ENCODE measurements at places on chromosomes 11 and 22. TPM values are rescaled to one million over a fixed set of nuclear protein-coding genes. Genes with fewer than 3 reads are reported as not detected.

MB gene
- total RNA-seq, result 0.41 TPM

PAMR1 gene
- 0.08 TPM for total RNA-seq

COMT gene
- total RNA-seq, result 114 TPM

OR52N4 gene
- total RNA-seq, result 0.37 TPM

LRRC10B gene
- total RNA-seq, result not detected

GRCh38 chr22:45009606-45010531 lies at the start of gene PHF21B:
PHF21B (minus strand) TSS chr22:45010005; CDS start chr22:45009549, 456 bp downstream.
- no peaks in the 10 kb centered on the region for H3K4me1 ChIP-seq
- peaks cover 1% of the 10 kb centered on the region for H3K27me3 ChIP-seq
- no peak within 1 kb of the TSS for H3K27ac ChIP-seq
- DNase-seq, result no peak

GRCh38 chr11:1406571-1407485 lies 17.1 kb downstream of the BRSK2 start:
- H3K4me1 ChIP-seq, result no peaks in the 10 kb centered on the region
- no peaks in the 10 kb centered on the region for H3K36me3 ChIP-seq
- no peak overlapping the region for H3K4me3 ChIP-seq
- DNase-seq, result no peak
- H3K27me3 ChIP-seq, result no peaks in the 10 kb centered on the region
- H3K27ac ChIP-seq, result no peak overlapping the region

DNA sequence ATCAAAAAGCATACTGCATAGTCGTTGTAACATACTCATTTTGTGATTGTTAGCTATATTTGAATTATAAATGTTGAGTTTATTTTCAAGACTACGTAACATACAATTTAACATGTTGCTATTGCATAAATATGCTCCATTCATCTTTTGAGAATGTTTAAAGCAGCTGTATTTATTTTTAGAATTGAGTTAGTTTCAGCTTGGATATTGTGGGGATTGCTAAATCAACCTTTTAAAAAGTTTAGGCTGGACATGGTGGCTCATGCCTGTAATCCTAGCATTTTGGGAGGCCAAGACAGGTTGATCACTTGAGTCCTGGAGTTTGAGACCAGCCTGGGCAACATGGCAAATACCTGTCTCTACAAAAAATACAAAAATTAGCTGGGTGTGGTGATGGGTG lies 288.1 kb downstream of the DYNC2H1 start:
- no peak for DNase-seq
- no peaks in the 10 kb centered on the region for H3K36me3 ChIP-seq
- H3K4me3 ChIP-seq, result no peak overlapping the region
- no peaks in the 10 kb centered on the region for H3K27me3 ChIP-seq
- no peaks in the 10 kb centered on the region for H3K4me1 ChIP-seq

- no peaks in the 10 kb centered on the region for H3K36me3 ChIP-seq
- no peaks in the 10 kb centered on the region for H3K27me3 ChIP-seq
- no peak overlapping the region for H3K27ac ChIP-seq
- H3K4me1 ChIP-seq, result peaks cover 18% of the 10 kb centered on the region
- no peak overlapping the region for H3K4me3 ChIP-seq
These were observed 52.7 kb downstream of the SMIM38 start for GRCh38 chr11:69208190-69209037.

DNA sequence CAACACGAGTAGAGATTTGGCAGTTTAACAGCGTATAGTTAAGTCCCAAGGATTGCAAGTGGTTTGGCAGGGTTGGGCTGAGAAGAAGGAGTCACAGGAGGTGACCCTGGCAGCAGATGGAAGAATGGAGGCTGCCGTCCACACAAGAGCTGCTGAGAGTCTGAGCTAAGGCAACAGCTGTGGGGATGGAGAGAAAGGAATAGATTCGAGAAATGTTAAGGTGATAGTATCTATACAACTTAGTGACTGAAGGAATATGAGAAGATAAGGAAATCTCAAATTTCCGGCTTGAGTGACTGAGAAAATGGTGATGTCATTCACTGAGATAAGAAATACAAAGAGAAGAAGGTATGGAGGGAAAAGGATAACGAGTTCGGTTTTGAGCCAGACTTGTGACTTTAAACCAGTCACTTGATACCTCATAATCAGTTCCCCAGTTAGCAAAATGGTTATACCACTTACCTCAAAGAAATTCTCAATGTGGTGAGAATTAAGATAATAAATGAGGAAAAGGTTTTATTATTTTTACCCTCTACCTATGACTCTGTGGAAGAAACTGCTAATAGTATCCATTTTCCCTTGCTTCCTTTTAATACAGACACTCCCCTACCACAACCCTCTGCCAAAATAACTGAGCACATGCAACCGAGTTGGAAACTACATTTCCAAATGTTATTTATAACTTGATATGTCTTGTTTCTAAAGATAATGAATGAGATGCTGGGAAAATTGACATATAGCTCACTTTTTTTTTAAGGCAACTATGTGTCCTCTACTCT lies 30.7 kb downstream of the FAM168A start:
- no peaks in the 10 kb centered on the region for H3K27me3 ChIP-seq
- DNase-seq, result no peak
- H3K4me1 ChIP-seq, result peaks cover 5% of the 10 kb centered on the region
- no peak overlapping the region for H3K27ac ChIP-seq
- no peak overlapping the region for H3K4me3 ChIP-seq
- no peaks in the 10 kb centered on the region for H3K36me3 ChIP-seq

GRCh38 chr11:75150879-75151278 lies at the start of gene SLCO2B1:
SLCO2B1 (plus strand) TSS chr11:75151107; CDS start chr11:75151382, 275 bp downstream.
- no peak within 1 kb of the TSS for H3K27ac ChIP-seq
- no peaks in the 10 kb centered on the region for H3K27me3 ChIP-seq
- no peak for DNase-seq
- H3K36me3 ChIP-seq, result no peaks in the 10 kb centered on the region

DNA sequence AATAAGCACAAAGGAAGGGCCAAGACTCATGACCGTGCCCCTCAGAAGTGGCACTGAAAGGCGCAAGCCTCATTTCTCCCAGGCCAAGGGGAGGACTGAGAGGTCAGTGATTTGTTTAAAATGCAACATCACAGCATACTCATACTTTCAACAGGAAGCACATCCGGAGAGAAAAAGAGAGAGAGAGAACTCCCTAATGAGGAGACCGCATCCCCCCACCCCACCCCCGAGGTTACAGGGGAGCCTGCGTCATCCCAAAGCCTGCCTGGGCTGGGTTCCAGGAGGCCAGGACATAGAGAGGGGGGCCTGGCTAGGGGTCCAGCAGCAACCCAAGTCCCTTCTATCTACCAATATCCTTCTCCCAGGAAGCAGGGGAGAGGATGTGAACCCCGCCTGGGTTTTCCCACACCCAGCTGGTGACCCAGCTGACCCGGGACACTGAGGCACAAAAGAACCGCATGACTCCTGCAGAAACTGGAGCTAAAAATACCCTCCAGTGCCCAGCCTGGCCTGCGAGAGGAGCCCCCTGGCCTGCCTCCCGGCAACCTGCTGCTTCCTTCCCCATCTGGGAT lies 3.8 kb downstream of the CSNK1E start:
- peaks cover 20% of the 10 kb centered on the region for H3K36me3 ChIP-seq
- DNase-seq, result peak; percentile 35
- peaks cover 55% of the 10 kb centered on the region for H3K4me1 ChIP-seq
- no peaks in the 10 kb centered on the region for H3K27me3 ChIP-seq

- H3K36me3 ChIP-seq, result no peaks in the 10 kb centered on the region
- H3K4me1 ChIP-seq, result no peaks in the 10 kb centered on the region
- H3K27me3 ChIP-seq, result no peaks in the 10 kb centered on the region
- no peak overlapping the region for H3K4me3 ChIP-seq
These were observed 88.5 kb downstream of the ALX4 start for GRCh38 chr11:44221456-44221855.

- no peak overlapping the region for H3K27ac ChIP-seq
- no peak for DNase-seq
- no peaks in the 10 kb centered on the region for H3K27me3 ChIP-seq
- H3K4me3 ChIP-seq, result no peak overlapping the region
These were observed 12.8 kb downstream of the ZFP91 start for GRCh38 chr11:58591659-58592058.

GRCh38 chr11:12212174-12212820 lies 101.9 kb downstream of the MICAL2 start:
- no peak for DNase-seq
- no peaks in the 10 kb centered on the region for H3K36me3 ChIP-seq
- no peak overlapping the region for H3K4me3 ChIP-seq
- no peak overlapping the region for H3K27ac ChIP-seq
- H3K4me1 ChIP-seq, result 0 out of 2 replicates have a peak, but pooled peaks cover 3% of the 10 kb centered on the region
- no peaks in the 10 kb centered on the region for H3K27me3 ChIP-seq

DNA sequence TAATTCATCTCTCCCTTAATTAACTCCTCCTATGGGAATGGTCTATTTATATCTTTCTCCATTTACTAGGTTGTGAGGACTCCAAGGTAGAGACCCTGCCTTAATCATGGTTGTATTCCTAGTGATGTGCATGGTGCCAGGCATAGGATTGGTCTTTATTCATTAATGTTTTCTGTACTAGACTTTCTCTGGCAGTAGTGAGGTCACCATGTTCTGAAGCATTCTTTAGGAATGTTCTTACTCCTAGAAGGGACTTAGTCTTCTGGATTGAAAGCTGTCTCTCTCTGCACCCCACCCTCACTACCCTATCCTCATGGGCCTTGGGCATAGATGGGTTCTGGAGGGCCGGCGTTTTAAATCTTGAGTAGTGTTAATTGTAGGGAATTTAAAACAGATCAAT lies 10.6 kb upstream of the INSC start:
- DNase-seq, result no peak
- no peak overlapping the region for H3K27ac ChIP-seq
- peaks cover 13% of the 10 kb centered on the region for H3K4me1 ChIP-seq
- no peak overlapping the region for H3K4me3 ChIP-seq

DNA sequence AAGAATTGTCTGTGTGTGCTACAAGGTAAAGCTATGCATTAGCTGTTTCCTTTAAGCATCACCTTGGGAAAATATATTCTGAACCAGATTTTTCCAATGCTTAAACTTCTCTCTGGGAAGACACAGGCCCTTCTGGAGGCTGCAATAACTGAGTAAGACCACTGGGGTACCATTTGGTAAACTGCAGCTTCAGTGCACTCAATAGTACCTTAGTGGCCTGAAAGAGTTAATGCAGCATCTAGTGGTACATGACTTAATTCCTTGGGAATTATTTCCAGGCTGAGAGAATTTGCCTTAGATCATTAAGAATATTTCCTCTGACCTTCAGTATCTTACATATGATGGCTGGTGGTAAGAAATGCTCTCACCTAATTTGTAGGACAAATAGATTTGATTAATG lies 727.4 kb downstream of the DLG2 start:
- H3K4me3 ChIP-seq, result no peak overlapping the region
- no peaks in the 10 kb centered on the region for H3K27me3 ChIP-seq
- DNase-seq, result no peak
- no peaks in the 10 kb centered on the region for H3K4me1 ChIP-seq

GRCh38 chr11:75475767-75476650 lies 43.0 kb upstream of the KLHL35 start:
- H3K27ac ChIP-seq, result no peak overlapping the region
- DNase-seq, result no peak
- no peaks in the 10 kb centered on the region for H3K27me3 ChIP-seq
- peaks cover 13% of the 10 kb centered on the region for H3K4me1 ChIP-seq
- H3K36me3 ChIP-seq, result no peaks in the 10 kb centered on the region

DNA sequence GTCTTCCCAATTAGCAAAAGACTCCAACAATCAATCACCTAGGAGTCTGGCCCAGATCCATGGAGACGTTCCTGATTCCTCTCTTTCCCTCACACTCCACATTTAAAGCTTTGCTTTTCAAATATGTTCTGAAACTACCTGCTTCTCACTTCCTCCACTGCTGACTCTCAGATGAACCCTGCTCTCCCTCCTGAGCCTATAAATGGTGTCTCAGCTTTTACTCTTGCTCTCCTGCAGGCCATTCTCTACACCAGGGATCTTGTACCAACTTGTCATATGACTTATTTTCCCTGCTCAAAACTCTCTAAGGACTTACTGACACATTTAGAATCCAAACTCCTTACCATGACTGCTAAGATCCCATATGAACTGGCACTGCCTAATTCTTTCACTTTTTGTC lies 138.4 kb upstream of the DDI1 start:
- peak overlapping the region; percentile 66 for H3K4me3 ChIP-seq
- no peaks in the 10 kb centered on the region for H3K27me3 ChIP-seq
- peak; percentile 40 for DNase-seq
